ENCODE measurements at places on chromosomes 16 and 17. TPM values are rescaled to one million over a fixed set of nuclear protein-coding genes. Genes with fewer than 3 reads are reported as not detected.
A peak's percentile ranks its signal among the peaks of the same experiment; 100 is the strongest.

The C1QTNF1 gene
- polyA plus RNA-seq: 84.5 TPM

- DNase-seq: no peak
Observed at GRCh38 chr17:71793518-71793917, 327.3 kb upstream of the SOX9 start.

DNA sequence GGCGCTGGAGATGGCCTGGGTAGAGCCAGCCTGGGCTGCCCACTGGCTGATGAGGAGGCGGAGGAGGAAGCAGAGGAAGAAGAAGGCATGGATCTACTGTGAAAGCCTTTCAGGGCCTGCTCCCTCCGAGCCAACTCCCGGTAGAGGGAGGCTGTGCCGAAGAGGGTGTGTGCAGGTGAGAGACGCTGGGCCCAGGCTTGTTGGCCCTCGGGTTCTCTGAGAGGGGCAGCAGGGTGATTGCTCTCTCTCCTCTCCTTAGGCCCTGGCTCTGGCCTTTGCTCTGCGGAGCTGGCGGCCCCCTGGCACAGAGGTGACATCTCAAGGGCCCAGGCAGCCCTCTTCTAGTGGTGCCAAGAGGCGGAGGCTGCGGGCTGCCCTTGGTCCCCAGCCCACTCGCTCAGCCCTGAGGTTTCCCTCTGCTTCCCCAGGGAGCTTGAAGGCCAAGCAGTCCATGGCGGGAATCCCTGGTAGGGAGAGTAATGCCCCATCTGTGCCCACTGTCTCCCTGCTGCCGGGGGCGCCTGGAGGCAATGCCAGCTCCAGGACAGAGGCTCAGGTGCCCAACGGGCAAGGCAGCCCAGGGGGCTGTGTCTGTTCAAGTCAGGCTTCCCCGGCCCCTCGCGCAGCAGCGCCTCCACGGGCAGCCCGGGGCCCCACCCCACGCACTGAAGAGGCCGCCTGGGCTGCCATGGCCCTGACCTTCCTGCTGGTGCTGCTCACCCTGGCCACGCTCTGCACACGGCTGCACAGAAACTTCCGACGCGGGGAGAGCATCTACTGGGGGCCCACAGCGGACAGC lies 3.6 kb downstream of the TP53I13 start:
- no peak for DNase-seq

DNA sequence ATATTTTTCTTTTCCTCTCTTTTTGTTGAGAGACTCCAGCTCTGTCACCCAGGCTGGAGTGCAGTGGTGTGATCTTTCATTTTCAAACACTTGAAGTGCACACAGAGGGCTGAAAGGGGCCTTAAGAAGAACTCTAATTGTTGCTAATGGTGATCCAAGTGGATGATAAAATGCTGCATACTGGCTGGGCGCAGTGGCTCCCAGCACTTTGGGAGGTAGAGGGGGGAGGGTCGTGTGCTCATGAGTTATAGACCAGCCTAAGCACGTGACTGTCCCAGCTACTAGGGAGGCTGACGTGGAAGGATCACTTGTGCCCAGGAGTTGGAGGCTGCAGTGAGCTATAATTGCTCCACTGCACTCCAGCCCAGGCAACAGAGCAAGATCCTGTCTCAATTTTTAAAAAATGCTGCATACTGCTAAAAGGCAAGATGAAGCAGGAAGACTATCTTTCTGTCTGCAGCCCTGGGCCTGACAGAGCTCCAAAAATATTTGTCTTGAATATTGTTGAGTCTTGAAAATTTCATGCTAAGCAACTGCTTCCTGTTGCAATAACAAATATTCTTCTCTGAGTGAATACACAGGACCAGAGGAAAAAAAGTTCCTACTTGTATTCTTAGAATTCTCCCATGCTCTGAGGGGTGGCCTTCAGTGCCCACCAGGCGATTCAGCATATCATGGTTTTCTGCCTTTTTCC lies 63.7 kb upstream of the AKTIP start:
- DNase-seq: peak; percentile 14

The GUCY2D gene
- 0.27 TPM for polyA plus RNA-seq

- peak; percentile 35 for DNase-seq
Observed at GRCh38 chr17:83174362-83175118, 95.1 kb downstream of the METRNL start.

DNA sequence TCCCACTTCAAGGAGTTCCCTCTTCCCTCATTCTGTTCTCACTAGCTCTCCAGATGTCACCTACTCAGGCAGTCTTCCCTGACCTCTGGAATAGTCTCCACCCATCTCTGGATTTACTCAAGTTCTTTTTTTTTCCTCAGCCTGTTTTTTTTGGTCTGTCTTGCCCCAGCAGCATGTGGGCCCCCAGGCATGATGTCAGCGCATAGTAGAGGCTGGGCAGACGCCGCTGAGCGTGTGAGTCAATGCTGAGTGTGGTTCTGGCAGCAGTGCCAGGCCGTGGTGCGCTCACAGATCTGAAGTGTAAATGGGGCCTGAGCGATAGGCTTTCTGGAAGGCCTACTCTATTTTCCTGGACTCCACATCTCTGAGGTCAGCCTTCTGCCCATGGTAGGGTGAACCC lies 2.7 kb upstream of the KCNJ18 start:
- no peak for DNase-seq

DNA sequence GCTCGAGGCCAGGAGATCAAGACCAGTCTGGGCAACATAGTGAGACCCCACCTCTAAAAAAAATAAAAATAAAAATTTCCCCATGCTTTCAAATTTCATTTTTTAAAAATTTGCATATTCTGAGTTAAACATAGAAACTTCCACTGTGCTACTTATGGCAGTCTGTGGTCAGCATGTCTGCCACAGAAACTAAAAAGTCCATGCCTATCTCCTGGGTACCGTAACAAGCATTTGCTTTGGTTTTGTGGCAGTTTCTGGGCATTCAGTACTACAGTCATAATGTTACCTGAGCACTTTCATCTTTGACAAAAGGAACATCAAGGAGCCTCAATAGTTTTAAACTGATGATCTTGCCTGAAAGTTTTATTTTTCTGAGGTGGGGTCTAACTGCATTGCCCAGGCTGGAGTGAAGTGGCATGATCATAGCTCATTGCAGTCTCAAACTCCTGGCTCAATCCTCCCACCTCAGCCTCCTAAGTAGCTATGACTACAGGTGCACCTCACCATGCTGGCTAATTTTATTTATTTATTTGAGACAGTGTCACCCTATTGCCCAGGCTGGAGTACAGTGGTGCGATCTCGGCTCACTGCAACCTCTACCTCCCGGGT lies 13.2 kb upstream of the ITGA2B start:
- DNase-seq: no peak

The KRT10 gene
- 21.0 TPM for polyA plus RNA-seq

The CORO6 gene
- 14.4 TPM for polyA plus RNA-seq

- DNase-seq: peak; percentile 29
Observed at GRCh38 chr16:69563605-69564580, 1.9 kb upstream of the NFAT5 start.

- DNase-seq: peak; percentile 99
Observed at GRCh38 chr17:59513934-59514841, 51.2 kb upstream of the DHX40 start.

- DNase-seq: no peak
Observed at GRCh38 chr16:70714581-70715054, 28.8 kb upstream of the MTSS2 start.

The CACNG5 gene
- polyA plus RNA-seq: not detected

The CTRL gene
- polyA plus RNA-seq: 2.5 TPM

DNA sequence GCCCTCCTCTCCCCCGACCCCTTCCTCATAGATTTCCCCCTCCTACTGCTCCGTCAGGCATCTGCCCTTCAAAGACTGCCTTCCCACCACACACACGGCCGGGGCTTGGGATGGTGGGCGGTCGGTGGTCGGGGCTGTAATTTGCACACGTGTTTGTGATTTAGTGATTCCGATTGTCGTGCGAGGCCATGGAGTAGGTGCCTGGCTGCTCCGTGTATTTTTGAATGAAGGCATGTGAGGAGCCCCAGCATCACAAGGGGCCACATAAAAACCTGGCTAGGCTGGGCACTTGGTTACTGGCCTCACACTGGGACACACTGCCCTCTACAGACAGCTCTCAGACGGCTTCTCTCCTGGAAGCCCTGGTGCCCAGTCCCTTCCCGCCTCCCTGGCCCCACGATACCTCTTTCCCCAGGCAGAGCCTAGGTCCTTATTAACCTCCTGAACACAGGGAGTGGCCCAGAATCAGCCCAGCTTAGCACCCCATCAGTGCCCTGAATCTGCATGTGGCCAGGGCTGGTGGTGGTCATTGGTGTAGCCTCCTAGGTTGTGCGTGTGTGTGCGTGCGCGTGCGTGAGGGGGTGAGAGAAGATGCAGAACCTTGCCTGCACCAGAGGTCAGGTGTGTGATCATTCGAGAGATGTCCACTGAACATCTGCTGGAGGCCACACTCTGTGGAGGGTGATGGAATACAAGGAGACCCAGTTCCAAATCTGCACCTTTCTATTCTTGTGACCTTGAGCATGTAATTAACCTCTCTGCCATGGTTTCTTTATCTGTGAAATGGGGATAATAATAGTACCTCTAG lies 1.3 kb upstream of the SOCS1 start:
- DNase-seq: peak; percentile 87

GRCh38 chr17:2122641-2123302 lies 67.9 kb downstream of the HIC1 start:
- peak; percentile 86 for DNase-seq

DNA sequence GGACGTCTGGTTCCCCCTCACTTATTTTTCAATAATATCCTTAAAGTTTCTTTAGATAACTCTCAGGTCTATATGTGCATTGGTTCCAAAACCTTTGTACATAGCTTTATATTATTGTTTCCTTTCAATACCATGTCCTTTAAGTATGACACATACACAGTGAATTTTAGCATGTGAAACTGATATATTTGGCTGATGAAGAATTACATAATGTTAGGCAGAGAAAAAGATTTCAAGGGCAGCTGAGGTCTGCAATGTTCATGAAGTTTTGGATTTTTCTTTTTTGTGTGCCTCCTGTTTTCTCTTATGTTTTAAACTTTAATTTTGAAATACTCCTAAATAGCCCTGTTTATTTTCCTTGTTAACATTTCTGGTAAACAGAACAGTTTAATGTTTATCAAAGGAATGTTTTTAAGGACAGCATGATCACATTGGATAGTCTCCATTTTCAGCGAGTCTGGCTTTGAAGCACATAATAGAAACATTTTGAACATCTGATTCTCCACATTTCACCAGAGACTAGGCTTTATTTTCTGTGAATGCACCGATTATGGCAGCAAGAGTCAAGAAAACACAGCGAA lies 32.9 kb upstream of the FBXO47 start:
- DNase-seq: peak; percentile 33

DNA sequence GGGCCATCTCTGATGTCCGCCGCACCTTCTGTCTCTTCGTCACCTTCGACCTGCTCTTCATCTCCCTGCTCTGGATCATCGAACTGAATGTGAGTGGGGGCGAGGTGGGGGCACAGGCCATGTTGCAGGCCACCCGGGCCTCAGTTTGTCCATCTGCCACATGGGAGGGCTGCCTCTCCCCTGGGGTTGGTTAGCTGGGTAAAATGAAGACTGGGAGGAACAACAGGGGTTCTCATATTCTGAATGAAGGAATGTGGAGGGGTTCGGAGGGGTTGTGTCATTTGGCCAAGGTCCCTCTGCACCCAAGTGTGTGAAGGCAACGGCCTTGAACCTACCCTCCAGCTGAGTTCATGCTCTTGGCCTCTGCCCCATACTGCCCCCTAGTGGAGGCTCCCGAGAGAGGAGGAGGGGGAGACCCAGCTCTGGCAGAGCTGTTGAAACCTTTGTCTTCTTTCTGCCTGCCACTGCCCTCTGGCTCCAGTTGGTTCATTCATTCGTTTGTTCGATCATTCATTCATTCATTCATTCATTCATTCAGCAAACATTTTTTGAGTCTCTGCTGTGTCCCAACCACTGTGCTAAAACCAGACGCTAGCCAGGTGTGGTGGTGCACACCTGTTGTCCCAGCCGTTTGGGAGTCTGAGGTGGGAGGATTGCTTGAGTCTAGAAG lies 11.4 kb upstream of the TCAP start:
- DNase-seq: no peak

DNA sequence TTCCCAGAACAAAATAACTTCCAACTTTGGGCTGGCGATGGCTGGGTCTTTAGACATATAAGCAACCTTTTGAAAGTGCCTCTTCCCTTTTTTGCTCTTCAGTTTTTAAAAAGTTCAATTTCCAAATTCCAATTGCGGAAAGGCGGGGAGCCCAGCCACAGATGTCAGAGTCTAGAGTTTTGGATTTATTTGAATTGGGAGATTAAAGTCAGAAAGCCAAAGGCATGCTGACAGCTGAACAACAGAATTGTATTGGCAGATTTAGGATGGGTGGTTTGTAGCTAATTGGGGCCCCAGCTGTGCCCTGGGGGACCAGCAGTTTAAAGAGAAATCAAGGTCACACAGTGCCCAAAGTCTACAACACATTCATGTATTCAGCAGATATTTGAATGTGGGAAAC lies 10.5 kb downstream of the YPEL2 start:
- no peak for DNase-seq

GRCh38 chr17:78315355-78316114 lies 44.3 kb downstream of the SOCS3 start:
- DNase-seq: no peak

The KRTAP2-2 gene
- not detected for polyA plus RNA-seq
